ENCODE measurements at places on chromosomes 5 and 9. TPM values are rescaled to one million over a fixed set of nuclear protein-coding genes. Genes with fewer than 3 reads are reported as not detected.

DNA sequence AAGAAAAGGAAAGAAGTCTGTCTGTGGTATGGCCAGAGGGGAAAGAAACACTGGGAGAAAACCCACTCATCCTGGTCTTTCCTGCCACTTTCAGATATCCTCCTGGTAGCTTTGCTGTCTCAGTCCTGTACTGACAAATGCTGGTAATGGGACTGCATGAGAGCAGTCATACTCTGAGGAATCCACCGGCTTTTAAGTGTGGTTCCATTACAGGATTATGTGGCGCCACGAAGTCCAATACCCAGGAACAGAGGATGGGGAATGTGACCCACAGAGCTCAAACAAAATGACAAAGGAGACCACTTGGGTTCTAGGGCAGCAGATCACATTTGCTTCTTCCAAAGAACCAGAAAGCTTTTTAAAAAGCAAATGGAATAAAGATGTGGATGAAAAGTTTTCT lies 26.3 kb upstream of the FBP1 start:
- no peak for DNase-seq

- DNase-seq = no peak
Observed at GRCh38 chr5:171986772-171987171, 19.7 kb downstream of the FBXW11 start.

DNA sequence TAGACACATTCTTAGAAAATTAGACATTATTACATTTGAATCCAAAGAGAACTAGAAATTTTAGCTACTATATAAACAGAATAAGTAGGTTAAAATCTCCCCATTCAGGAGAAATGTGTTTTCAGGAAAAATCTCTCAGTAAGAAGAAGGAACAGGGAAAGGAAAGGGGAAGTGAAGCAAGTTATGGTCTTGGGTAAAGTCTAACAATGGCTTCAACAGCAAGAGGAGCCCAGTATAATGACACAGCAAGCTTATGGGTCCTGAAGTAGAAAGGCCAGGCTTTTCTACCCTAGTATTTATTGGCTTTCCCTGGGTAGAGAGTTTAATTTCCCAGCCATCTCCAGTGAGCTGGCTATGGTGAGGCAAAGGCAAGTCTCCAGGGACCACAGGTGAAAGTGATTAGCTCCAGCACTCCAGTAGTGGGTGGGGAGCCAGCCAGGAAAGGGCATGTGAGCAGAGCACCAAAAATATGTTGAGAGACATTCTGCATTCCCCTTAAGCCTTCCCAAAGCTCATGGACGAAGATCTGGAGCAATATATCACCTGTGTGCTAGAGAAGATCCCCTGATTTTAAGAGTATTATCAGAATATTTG lies 981.7 kb downstream of the NR2F1-AS1 start:
- no peak for DNase-seq

DNA sequence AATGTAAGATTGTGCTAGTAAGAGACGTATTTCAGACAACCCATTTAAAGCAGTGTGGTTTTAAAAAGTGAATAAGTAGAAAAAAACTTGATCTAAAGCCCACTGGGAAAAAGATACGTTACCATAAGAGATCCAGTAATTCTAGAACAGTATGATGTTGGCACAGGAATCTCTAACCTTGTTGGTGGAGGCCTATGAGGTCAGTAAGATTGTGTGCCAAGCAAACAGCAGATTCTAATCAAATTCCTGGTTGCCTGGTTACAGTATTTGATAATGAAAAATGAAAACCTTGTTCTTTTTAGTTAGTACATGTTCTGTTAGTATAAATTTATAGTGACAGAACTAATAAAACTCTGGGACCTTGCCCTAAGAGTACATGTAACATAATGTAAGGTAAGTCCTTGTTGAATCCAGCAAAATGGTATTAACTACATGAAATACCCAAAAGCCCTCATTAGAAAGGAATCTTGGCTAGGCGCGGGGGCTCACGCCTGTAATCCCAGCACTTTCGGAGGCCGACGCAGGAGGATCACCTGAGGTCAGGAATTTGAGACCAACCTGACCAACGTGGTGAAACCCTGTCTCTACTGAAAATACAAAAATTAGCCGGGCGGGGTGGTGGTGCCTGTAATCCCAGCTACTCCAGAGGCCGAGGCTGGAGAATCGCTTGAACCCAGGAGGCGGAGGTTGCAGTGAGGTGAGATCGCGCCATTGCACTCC lies 33.2 kb upstream of the DMXL1 start:
- DNase-seq = no peak

DNA sequence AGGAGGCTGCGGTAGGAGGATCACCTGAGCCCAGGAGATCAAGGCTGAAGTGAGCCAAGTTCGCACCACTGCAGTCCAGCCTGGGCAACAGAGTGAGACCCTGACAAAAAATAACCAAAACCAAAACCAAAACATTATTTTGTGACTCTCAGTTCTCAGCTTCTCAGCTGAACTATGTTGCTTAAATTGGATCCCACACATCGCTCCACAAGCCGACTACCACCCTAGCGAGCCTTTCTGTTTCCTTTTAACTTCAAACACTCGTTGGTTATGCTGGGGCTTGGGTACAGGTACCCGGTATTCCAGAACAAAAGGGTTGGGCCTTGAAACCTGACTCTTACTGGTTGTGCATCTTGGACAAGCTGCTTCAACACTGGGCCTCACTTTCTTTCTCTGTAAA lies 3.8 kb upstream of the PTGS1 start:
- no peak for DNase-seq

The GDNF gene
- polyA plus RNA-seq = 1.3 TPM

The CLINT1 gene
- polyA plus RNA-seq = 164 TPM

Data from BJ (cell line).